ENCODE measurements at places on chromosomes 2 and 18.

DNA sequence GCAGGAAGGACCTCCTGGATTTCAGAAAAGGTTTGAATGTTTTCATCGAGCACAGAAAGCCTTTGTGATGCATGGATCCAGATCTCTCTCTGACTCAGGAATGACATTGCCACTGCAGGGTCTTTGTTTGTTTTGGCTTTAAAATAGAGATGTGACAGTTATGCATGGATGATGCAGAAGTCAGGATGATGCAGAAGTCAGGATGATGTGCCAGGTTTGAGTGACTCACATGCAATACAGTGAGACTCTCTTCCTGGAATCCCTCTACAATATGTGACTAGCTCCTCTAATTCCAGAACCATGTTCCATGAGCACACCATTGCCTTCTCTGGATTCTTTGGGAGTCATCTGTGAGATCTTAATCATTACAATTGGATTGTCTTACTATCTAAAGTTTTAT lies 177.9 kb upstream of the RAB6C start:
- DNase-seq = no peak

- DNase-seq = no peak
These were observed 67.8 kb downstream of the DIPK1C start for GRCh38 chr18:74389171-74389927.

GRCh38 chr18:413233-413632 lies 87.3 kb downstream of the COLEC12 start:
- no peak for DNase-seq

GRCh38 chr2:3326871-3327270 lies 50.7 kb downstream of the EIPR1 start:
- no peak for DNase-seq

DNA sequence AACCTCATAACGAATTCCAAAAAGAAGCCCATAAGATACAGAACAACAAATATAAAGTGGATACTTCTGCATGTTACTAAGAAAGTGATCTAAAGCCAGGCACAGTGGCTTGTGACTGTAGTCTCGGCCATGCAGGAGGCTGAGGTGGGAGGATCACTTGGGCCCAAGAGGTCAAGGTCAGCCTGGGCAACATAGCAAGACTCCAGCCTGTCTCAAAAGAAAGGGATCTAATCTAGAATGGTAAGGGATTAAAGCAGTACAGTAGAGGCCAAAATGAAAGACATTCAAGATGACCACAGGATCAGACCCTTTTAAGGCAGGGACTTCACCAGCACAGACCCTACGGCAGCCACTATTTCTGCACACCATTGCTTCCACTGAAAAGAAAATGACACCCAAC lies 3.8 kb downstream of the COBLL1 start:
- DNase-seq = no peak

GRCh38 chr2:120878970-120879369 lies 143.3 kb downstream of the GLI2 start:
- no peak for DNase-seq

GRCh38 chr18:59567431-59567830 lies 129.8 kb downstream of the CCBE1 start:
- no peak for DNase-seq

GRCh38 chr2:105361102-105361889 lies 24.0 kb downstream of the C2orf49 start:
- DNase-seq = no peak

- DNase-seq = no peak
These were observed 52.6 kb downstream of the COA5 start for GRCh38 chr2:98555696-98556095.

DNA sequence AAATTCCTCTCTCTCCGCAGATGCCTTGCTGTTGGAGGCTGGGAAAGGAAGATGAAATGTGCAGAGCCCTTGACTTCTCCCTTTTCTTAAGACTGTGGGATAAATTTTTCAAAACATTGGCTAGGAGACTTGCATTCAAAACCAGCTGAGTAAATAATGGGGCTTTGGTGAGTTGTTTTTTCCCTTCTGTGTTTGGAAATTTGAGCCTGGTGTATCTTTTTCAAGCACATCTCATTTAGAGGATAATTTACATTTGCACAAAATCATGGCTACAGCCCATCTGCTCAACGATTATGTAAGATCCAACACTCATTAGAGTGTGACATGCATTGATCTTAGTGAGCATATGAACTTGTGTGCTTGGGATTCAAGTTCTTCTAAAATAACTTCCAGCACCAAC lies 112.1 kb upstream of the ATP8B1 start:
- DNase-seq = peak; percentile 88

DNA sequence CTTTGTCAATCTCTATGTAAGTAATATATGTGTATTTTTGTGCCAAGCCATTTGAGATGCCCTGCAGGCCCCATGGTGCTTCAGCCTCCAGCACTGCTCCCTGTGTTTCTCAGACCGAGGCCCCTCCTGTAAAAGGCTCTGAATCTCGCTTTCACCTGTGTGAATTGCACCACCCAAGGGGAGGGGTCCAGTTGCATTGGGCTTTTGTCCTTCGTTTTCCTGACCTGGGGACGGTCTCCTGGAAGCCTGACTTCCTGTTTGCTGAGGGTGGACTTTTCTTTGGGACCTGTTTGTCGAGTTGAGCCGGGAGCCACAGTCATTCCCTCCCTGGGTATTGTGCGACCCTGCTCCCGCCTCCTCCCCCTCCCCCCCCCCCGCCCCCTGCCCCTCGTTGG lies 48.9 kb downstream of the AGAP1 start:
- peak; percentile 78 for DNase-seq

DNA sequence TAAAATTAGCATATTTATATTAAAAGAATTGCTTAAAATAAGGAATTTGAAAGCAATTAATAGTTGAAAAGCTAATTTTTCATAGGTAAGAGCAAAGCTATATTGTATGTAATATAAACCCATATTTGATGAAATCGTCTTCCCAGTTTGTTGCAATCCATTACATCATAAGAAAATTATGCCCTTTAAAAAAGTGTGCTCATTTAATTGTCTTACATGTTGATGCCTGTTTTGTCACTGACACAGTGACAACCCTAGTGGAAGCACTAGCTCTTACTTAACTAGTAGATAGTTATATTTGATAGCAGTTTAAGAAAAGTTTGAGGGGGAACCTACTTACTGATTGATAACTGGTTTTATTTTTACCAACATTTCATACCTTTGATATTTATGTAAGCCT lies 30.0 kb upstream of the IL18RAP start:
- no peak for DNase-seq

DNA sequence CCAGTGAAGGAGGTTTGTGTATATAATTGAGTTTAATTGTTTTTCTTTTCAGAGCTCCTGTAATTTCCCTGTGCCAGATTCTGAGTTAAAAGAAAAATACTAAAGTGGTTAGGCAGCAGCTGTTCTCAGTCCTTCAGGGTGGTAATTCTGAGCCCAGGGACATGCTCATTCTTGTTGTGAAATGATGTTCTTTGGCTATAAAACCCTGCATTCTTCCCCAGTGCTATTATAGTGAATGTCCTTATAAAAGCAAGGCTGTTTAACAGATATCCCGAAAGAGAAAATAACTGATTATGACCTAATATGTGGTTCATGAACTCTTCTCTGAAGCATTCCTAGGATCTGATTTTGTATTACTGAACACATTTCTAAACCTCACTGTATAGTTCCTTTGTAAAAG lies 34.0 kb downstream of the ADAM23 start:
- DNase-seq = peak; percentile 33

DNA sequence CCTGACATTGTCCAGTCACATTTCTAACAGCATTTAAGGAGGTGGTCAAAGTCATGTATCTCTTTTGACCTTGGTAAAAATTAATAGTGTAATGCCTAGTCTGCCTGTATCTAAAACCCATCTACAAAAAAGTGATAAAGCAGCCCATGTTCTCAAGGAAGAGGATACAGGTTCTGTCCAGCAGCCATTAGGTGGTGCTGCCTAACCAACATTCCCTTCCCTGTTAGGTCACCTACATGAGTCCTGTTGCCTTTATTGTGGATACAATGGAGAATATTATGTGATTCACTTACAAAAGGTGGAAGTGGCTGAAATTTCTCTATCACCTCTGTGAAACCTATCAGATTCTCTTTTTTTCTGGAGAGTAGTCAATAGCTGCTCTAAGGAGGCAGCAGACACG lies 52.5 kb downstream of the AQP4 start:
- peak; percentile 42 for DNase-seq

- no peak for DNase-seq
These were observed 147.9 kb upstream of the LTBP1 start for GRCh38 chr2:32798829-32799228.

- DNase-seq = peak; percentile 47
These were observed 185.0 kb upstream of the RASGRP3 start for GRCh38 chr2:33291278-33292013.

DNA sequence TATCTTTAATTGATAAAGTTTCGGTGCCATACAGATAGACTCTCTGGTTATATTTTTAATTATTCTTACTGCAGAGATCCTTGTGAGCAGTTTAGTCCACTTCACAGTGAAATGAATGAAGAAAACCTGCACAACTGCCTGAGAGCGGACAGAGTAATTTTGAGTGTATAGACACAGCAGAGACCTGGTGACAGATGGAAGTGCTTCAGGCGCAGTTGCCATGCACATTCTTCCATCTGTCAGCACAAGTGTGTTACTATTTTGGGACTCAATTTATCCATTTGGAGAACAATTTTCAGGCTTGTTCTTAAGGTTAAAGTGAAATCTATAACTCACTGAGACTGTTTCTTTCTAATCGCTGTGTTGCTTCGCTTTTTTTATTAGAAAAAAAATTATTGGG lies 147.8 kb upstream of the SPHKAP start:
- DNase-seq = no peak

GRCh38 chr2:55365303-55365702 lies 54.4 kb downstream of the CCDC88A start:
- no peak for DNase-seq

GRCh38 chr18:45464619-45465018 lies 150.7 kb upstream of the SLC14A2 start:
- peak; percentile 17 for DNase-seq

DNA sequence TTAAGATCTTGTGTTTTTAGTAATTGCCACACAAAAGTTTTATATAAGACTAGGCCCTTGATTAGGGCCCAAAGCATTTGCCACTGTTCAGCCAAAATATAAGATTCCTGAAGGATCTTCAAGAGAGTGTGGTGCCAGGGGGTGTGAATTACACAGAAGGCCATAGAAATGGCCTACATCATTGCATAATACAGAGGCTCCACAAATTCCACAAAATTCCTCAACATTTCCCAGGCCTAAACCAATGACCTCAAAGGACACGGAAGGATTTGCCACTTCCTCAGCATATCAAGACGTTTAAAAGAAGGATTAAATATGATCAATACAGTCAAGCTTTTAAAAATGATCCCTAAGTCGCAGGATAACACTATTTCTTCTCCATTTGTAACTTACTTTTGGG lies 24.1 kb downstream of the COL6A3 start:
- no peak for DNase-seq

- DNase-seq = no peak
These were observed 22.9 kb downstream of the SH3BP4 start for GRCh38 chr2:234974501-234975385.

GRCh38 chr18:62334120-62334519 lies 9.0 kb downstream of the TNFRSF11A start:
- DNase-seq = no peak

GRCh38 chr2:71670430-71670795 lies 217.1 kb downstream of the DYSF start:
- no peak for DNase-seq

DNA sequence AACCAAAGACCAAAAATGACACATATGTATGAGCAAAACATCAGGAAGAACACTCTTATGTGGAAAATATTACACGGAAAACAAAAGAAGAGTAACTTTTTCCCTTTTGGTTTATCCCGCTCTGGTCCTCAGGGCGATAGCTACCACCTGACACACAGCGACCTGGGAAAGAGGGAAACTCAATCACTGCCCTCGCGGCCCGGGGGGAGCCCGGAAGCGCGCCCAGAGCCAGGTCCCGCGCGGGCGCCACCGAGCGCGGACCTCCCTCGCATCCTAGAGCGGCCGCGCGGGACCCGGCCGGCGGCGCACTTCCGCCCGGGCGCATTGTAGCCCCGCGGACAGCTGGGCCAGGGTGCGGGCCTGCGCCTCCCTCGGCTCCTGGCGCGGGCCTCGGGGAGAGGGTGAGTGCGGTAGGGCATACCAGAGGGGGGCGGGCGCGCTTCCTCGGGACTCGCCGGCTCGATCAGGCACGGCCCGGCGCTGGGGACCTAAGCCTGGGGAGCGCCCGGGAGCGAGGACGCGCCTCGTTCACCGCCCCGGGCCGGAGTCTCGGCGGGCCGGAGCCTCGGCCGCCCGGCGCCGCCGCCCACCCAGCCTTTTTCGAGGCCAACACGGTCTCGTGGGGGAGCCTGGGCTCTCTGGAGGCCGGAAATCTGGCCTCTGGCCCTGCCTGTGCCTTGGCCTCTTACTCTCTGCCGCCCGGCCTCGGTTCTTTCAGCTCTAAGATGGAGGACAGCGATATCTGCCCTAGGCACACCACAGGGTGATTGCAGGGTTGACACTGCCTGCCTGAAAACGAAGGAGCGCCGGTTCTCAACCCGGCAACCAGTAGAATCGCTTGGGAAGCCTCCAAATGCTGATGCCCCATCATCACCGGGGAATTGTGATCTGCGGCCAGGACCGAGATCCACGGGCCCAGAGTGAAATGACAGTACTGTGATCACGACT lies at the start of gene ELAC1:
Gene ELAC1, plus strand, starts transcription at position 327 of the 948 bp plus-strand sequence. CDS start 6,365 bp downstream, outside the sequence.
- peak; percentile 52 for DNase-seq

DNA sequence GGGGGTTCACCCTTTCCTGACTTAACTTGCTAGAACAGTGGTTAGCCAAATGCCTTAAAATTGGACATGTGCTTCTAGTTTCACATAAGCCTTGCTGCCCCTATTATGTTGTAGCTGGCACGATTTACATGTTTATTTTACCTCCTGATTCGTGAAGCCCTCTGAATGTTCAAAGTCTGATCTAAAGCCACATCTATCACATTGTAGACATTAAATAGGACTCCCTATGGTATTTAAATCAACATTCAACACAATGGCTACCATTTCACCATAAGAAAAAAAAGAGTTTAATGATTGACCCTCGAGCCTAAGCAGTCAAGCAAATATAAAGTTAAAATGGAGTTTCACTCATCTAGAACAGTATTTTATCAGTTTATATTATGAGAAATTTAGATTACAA lies 151.5 kb downstream of the GULP1 start:
- DNase-seq = no peak

GRCh38 chr18:58225101-58225500 lies 181.1 kb downstream of the NEDD4L start:
- DNase-seq = no peak

- no peak for DNase-seq
These were observed 25.3 kb downstream of the PSME4 start for GRCh38 chr2:53945538-53945937.

DNA sequence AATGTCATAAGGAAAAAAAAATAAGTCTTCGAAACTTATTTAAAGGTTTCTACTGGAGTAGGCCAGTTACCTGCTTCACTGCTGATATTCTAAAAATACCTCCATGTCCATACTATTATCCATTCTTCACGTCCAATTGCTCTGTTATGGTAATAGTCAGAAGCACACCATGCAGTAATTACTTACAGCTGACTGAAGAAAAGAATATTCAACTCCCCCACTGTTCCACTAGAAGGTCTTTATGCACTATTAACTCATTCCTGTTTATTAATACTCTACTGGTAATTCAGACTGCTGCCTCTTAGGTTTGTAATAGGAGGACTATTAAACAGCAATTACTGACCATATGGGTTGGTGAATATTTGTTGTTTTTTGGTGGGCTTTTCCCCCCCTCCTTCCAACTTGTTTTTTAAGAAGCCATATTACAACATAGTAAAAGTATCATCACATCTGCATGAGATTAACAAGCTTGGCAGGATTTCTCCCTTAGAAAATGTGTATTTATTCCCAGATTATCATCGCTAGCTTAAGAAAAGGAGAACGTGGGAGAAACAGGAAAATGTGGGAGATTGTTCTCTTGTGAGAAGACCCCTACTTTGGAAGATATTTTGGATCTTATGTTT lies 806.4 kb upstream of the FANCL start:
- DNase-seq = peak; percentile 30

- DNase-seq = no peak
These were observed 69.9 kb upstream of the FAM136A start for GRCh38 chr2:70371753-70372152.

Measured in NCI-H748 treated with DMSO at 0.1 percent for 48 hours (cell line).